Panc1 (cell line): ENCODE measurements at places on chromosomes 5 and 9.

- no peak for DNase-seq
These were observed 55.9 kb upstream of the MYO10 start for GRCh38 chr5:16992006-16992405.

- no peak for DNase-seq
These were observed 47.1 kb downstream of the LIX1 start for GRCh38 chr5:97095318-97095732.

GRCh38 chr5:81317536-81317935, 16.1 kb downstream of the ZCCHC9 start:
- no peak for DNase-seq

GRCh38 chr5:90056911-90057705, 352.4 kb downstream of the CETN3 start:
- no peak for DNase-seq

- no peak for DNase-seq
These were observed 82.0 kb upstream of the TTC23L start for GRCh38 chr5:34756781-34757624.

DNA sequence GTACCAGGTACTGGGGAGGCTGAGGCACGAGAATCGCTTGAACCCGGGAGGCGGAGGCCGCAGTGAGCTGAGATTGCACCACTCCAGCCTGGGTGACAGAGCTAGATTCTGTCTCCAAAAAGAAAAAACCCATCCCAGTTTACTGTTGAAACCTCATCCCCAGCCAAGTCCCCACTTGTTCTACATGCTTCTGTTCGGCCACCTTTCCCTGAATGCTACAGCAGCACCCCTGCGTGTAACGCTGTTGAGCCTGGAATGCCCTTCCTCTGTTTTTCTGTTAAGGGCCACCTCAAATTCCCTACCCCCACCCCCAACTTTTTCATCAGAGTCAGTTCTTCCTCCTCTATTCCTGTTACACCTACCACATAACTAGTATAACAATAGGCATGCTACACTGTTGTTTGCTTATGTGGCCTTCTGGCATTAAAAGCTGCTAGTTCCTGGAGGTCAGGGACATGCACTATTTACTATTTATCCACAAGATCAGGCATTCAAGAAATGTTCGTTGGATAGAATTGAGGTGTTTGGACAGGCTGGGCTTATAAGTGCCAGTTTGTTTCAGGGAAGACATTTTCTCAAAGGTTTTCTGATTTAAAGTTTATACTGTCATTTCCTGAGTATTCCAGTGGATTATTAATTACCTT, 47.1 kb upstream of the C5orf47 start:
- no peak for DNase-seq

GRCh38 chr5:177449140-177450061, 2.8 kb downstream of the PRR7 start:
- DNase-seq = no peak

DNA sequence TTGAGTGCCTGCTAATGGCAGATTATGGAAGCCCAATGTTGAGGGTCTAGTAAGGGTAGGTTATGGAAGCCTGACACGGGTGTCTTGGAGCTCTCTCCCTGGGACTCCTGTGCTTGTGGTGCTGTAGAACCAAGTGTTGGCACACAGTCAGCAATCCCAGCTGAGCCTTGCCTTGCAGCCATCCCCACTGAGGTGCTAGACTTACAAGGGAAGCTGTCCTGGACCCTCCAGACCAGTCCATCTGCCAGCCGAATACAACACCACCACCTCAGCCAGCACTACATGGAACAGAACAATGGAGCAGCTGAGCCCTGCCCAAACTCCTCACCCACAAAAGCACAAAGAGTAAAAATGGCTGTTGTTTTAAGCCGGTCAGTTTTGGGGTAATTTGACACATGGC, 90.5 kb upstream of the DNAH5 start:
- no peak for DNase-seq

GRCh38 chr5:176629853-176630680, at the start of the genes EIF4E1B and SNCB:
EIF4E1B (plus strand) TSS chr5:176630675; CDS start chr5:176642788, 12,113 bp downstream.
SNCB (minus strand) TSS chr5:176630534; CDS start chr5:176629654, 880 bp downstream.
- no peak for DNase-seq

DNA sequence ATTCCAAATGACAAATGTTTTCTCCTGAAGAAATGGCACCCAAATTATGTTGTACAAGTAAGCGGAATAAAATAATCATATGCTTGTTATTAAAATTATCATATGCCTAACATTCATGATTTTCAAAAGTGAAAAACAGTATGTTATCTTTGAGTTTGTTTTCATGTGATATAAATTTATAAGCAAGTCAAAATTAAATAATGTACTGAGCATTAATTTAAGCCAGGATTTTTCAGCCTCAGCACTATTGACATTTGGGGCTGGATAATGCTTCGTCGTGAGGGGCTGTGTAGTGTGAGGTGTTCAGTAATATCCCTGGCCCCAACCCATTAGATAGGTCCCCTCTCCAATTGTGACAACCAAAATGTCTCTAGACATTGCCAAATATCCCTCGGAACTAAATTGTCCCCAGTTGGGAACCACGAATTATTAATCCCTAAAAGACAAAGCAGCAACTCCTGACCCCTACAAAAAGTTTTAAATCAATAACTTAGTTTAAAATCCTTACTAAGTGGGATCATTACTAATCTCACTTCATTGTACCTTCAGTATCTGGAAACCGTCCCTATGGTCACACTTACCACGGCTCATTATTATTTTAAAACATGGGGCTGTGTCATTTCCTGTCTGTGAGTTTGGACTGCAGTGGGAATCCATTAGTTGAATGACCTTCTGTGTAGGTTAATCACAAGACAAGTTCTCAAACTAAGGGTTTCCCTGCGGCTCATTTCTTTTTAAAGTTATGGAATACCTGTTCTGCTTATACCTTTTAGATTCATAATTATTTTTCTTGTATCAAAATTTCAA, 1.3 kb upstream of the NNT start:
- no peak for DNase-seq

DNA sequence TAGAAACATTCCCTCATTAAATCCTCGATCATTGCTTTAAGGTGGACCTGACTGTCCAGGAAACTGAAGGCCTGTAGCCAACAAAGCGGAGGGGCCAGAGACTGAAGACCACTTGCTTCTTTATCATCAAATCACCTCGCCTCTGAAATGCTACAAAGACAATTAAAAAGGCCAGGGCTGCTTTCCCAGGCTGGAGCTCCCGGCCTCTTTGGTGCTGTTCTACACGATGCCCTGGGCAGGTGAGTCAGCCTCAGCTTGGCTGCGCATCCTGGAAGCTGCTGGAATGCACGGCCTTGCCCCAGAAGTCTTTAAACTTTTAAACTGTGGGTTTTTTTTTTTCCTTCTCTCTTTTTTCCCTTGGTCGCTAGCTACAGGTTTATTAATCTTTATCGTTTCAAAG, 46.5 kb downstream of the SH3PXD2B start:
- DNase-seq = no peak

GRCh38 chr5:163498886-163499285, 6.5 kb upstream of the MAT2B start:
- no peak for DNase-seq

DNA sequence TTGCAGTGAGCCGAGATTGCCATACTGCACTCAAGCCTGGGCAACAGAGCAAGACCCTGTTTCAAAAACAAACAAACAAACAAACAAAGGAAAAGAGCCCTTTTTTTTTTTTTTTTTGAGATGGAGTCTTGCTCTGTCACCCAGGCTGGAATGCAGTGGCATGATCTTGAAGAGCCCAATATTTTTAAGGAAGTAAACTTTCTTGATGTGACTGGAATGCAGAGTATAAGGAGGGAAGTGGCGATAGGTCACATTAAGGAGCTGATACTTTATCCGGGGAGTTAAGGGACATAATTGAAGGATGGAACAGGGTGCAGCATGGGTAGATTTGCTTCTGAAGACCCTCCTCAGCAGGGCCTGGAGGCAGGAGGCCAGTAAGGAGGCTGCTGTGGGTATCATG, 13.0 kb downstream of the NAIF1 start:
- no peak for DNase-seq

DNA sequence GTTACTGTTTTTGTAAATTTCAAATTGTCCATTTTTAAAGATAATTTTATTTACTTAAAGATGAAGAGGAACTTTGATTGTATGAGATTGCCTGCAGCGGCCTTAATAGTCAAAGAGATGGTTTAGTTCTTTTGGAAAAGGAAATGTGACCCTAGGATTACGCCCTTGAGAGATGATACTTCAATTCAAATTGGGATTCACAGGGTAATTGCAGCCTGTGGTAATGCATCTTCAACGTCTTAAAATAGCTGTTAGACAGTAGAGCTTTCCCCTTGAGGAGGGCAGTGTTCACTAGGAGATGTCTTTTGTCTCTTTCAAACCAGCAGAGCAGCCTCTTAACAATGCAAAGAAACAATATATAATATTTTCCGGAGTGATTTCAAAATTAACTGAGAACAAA, 127.1 kb downstream of the TAF11L14 start:
- no peak for DNase-seq

- no peak for DNase-seq
These were observed 212.0 kb downstream of the DEPDC1B start for GRCh38 chr5:60487885-60488442.

DNA sequence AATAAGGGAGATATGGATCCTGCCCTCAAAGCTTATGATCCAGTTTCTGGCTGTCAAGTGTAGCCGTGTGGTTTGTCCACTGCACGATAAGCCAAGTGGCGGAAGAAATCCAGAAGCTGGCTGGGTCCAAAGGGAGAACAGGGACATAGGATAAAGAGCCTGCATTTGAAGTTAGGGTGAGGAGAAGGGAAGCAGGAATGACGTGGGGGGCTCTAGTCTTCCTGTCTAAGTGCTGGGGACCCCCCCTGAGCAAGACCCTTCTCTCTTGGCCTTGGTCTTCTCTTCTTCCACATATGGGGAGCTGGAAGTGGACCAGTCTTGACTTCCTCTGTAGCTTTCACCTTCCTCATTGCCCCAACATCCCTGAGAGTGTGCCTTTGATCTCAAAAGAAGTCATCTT, 186.6 kb downstream of the FSTL4 start:
- DNase-seq = no peak

DNA sequence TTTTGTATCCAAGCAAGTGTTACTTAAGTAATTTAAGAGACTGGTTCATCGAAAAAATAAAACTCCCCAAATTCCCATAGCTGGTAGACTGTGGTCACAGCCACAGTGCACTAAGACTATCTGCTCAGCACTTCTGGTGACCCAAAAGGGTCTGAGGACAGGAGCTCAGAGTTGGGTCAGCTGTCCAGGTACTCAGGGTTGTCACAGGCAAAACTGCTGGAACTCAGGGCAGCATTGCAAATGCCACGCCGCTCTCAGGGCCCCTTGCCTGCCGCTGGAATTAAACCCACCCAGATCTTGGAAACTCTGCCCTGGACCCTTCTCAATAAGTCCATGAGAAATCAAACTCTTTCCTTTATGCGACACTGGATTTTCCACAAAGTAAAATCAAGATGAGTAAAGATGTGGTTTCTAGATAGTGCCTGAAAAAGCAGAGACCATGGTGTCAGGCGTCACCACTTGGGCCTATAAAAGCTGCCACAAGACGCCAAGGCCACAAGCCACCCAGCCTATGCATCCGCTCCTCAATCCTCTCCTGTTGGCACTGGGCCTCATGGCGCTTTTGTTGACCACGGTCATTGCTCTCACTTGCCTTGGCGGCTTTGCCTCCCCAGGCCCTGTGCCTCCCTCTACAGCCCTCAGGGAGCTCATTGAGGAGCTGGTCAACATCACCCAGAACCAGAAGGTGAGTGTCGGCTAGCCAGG, at the start of gene IL13:
Gene IL13 (plus strand): TSS at position 498 of the 705 bp plus-strand sequence. CDS start 14 bp downstream, at position 512.
- no peak for DNase-seq

- no peak for DNase-seq
These were observed 21.3 kb downstream of the PWWP2A start for GRCh38 chr5:160097991-160098390.

DNA sequence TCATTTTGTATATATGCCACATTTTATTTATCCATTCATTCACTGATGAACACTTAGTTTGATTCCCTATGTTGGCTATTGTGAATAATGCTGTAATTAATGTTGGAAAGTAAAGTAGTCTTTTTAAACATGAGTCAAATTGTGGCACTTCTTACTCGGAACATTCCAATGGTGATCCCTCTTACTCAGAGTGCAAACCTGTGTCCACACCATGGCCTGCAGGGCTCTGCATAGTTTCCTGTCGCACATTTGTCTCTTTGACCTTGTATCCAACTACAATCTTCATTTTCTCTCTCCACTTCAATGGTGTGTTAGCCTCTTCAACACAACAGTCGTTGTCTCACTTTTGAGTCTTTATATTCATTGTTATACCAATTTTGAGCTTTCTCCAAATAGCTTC, 98.1 kb upstream of the PAPPA start:
- DNase-seq = no peak

DNA sequence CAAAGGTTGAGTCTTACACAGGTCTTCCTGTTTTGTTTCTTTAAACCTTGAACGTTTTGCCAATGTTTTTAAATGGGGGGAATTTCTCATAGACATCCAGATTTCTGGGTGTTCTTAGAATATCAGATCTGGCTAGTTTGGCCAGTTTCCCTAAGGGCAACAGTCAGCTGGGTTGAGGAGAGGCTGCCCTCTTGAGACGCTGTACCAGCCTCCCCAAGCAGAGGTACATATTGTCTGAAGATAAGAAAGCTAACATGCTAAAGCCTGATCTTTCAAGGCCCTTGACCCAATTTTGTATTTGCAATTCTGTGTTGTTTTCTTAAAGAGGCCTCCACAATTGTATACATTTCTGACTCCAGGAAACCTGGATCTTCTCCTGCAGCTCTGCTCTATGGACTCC, 21.9 kb upstream of the SH3GL2 start:
- DNase-seq = no peak

DNA sequence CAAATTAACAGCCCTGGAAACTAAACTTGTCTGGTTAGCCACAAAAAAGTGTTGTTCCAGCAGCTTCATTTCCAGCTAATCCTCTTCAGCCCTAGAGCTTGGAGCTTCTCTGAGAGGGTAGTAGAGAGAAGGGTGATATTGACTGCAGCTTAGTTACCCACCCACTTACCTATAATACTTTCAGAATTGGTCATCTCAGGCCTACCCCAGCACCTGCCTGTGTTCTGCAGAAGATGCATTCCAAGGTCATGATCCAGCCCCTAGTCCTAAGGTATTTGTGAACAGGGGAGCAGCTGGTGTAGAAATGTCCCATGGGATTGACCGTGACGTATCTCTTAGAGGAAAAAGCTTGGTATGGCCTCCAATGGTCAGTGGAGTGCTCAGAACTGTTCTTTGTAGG, 289.0 kb downstream of the NR3C1 start:
- DNase-seq = no peak

GRCh38 chr5:36079200-36079781, 12.6 kb upstream of the UGT3A2 start:
- DNase-seq = peak; percentile 53

GRCh38 chr5:127031147-127031862, 947 bp upstream of the MARCHF3 start:
- no peak for DNase-seq

- no peak for DNase-seq
These were observed 617.4 kb downstream of the BRINP1 start for GRCh38 chr9:118751848-118752223.
